Non-pigmented ciliary epithelial cell (primary cell): ENCODE measurements at places on chromosomes 2 and 18.
A peak's percentile ranks its signal among the peaks of the same experiment; 100 is the strongest.

GRCh38 chr18:36127836-36128529 lies 1.2 kb downstream of the SLC39A6 start:
- DNase-seq: no peak

GRCh38 chr2:232532419-232532818 lies 6.5 kb downstream of the CHRND start:
- no peak for DNase-seq

DNA sequence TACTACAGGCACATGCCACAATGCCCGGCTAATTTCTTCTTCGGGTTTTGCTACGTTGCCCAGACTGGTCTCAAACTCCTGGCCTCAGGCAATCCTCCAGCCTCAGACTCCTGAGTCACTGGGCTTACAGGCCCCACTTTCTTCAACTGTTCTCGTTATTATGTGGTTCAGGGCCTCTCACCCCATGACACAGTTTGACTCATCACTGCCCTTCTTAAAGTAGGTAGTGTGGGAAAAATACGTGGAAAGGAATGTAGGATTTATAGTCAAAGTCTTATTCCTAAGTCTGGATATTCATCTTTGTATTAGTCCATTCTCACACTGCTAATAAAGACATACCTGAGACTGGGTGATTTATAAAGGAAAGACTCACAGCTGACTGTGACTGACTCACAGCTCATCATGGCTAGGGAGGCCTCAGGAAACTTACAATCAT lies 19.4 kb downstream of the CENPA start:
- DNase-seq: peak; percentile 26

DNA sequence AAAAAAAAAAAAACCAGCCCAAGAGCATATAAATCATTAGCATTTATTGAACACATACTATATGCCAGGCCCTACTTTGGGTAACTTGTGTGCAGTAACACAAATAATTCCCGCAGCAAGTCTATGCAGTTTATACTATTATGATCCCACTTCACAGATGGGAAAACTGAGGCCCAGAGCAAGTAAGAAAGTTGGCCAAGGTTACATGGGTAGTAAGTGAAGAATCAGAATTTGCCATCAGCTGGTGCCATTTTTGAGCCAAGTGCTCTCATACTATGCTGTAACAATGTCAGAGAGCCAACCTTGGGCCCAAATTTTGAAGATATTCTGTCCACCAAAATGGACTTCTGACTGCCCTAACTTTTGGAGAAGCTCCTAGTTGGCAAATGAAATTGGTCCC lies 13.5 kb upstream of the PSD4 start:
- DNase-seq: no peak

GRCh38 chr18:4231260-4231659 lies 223.8 kb downstream of the DLGAP1 start:
- no peak for DNase-seq

DNA sequence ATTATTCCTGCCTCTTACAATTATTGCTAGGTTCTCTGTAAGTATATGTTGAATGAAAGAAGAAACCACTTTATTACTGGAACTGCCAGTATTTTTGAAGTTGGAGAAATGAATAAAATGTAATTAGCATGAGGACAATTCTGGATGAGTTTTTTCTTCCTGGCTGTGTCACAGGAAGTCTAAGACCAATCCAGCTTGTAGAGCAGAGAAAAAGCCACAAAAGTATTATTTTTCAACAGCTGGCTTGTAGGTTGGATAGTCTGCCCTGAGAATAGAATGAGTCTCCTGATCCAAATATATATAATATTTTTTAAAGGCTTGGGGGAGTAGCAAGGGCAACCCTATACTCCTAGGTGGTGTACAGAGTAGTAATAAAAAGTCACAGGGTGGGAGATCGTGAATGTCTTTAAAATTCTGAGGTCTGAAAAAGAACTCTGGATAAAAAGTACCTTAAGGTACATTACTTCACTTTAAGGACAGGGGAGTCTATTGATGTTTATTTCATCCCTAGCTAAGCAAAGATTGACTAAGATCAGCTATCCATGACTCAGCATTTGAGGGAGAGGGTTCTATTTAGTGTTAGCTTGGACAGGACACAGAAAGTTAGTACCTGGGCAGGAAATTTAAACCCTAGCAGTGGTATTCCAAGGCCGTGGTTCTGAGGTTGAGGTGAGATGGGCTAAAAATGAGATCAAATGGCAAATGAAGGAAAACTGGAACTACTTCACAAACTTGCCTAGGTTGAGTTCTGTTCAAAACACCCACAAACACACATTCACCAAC lies 31.7 kb downstream of the SLC40A1 start:
- DNase-seq: no peak

- no peak for DNase-seq
Observed at GRCh38 chr2:207867056-207867455, 97.3 kb upstream of the FZD5 start.

DNA sequence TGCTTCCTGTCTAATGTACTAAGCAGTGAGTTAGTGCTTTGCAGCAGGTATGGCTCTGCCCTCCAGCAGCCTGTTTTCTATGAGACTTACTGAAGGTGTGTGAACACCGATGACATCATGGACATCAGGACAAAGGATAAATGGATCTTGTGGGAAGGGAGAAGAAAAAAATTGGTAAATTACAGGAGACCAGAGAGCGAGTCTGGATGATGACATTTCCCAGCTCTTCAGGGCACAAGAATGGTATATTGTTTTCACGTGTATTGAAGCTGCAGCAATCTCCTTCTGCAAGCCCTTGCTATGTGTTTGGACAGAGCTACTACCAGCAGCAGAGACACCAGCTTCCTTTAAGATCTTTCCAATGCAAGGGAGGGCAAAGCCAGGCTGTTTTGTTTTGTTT lies 47.2 kb downstream of the DCC start:
- no peak for DNase-seq

DNA sequence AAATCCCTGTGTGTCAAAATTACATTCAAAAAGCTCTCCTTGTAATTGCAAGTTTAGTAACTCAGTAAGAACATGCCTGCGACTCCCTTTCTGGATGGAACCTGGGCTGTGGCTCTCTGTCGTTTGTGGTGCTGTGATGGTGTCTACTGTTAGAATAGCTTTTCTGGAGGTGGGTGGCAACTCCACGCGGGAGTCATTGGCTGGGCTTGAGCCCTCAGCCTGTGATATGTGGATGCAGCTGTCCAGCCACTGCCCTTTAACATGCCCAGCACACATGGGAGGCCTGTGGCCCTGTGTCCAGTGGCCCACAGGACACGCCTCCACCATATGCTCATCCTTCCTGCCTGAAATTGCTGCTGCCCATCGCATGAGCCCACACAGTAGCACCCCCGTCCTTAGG lies 124.2 kb downstream of the RNF144A start:
- no peak for DNase-seq

GRCh38 chr2:147366279-147366678 lies 478.6 kb upstream of the ACVR2A start:
- DNase-seq: no peak

DNA sequence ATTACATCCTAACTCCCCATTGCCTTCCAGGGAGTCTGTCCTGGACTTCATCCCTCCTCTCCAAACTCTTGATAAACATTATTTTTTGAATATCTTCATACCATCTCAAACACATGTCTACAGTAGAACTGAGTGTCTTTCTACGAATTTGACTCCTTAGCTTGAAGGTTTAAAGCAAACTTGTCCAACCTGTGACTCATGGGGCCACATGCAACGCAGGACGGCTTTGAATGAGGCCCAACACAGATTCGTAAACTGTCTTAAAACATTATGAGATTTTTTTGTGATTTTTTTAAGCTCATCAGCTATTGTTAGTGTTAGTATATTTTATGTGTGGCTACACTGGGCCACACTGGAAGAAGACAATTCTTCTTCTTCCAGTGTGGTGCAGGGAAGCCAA lies 98.1 kb downstream of the PARD3B start:
- DNase-seq: no peak

- peak; percentile 15 for DNase-seq
Observed at GRCh38 chr2:97730245-97730644, 16.9 kb downstream of the ZAP70 start.

- DNase-seq: no peak
Observed at GRCh38 chr18:61544178-61544577, 210.9 kb downstream of the CDH20 start.

DNA sequence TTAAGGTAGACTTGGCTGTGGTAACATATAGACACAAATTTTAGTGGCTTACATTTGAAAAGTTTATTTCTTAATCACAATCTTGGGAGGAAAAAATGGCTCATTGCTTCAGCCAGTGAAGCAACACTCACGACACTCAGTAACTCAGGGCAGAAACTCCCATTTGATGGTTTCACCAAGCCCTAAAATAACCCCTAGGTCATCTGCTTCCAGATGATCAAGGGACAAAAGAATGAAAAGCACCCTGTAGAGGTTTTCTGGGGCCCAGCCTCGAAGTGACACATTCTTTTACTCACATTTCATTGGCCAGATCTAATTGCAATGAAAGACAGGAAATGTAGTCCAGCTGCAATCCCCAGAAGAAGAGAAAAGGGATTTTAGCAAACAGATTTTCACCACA lies 275.9 kb downstream of the TMX3 start:
- no peak for DNase-seq

DNA sequence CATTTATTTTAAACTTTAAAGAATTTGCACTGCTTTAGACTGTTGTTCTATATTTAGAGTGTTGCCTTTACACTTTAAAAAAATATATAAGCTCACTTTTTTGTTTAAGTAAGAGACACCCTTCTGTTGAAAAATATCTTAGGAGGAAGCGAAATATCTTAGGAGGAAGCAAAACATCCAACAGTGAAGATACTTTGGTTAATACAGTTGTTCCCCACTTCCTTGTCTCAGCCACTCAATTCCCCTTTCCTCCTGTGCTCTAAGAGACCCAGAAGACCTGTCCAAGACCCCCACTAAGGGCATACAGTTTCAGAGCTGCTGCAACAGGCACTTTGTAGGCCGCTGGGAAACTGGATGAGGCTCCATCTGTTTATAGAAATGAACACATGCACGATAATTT lies 5.7 kb downstream of the SERPINB8 start:
- DNase-seq: no peak

- DNase-seq: no peak
Observed at GRCh38 chr2:209619782-209620181, 151.8 kb upstream of the UNC80 start.

DNA sequence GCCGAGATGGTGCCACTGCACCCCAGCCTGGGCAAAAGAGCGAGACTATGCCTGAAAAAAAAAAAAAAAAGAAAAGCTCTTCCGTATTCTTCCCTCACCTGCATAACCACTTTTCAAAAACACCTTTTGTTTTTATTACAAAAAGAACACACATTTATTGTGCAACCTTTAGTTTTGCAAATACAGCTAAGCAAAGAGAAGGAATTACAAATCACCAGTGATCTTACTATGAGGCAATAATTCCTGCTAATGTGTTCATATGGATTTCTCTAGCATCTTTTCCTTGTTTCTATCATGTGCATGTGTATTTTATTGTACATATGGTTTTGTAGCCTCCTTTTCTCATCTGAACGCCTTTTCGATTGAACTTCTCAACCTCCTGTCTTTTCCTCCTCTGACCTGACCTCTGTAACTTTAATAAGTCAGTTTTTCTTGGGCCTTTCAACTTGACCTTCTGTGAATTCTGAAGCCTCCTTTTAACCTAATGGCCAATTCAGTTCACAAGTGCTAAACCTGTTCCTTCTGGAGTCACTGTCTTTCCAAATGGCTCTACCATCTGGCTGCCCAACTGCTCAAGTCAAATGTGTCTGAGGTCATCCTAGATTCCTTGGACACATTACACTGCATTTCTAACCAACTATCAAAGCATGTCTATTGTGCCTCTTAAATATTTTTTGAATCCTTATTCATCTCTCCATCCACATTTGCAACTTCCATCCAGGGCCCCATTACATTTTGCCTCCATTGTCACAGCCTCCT lies 59.1 kb upstream of the DAPL1 start:
- no peak for DNase-seq

- DNase-seq: peak; percentile 85
Observed at GRCh38 chr2:109125593-109126500, 3.2 kb upstream of the SH3RF3 start.

DNA sequence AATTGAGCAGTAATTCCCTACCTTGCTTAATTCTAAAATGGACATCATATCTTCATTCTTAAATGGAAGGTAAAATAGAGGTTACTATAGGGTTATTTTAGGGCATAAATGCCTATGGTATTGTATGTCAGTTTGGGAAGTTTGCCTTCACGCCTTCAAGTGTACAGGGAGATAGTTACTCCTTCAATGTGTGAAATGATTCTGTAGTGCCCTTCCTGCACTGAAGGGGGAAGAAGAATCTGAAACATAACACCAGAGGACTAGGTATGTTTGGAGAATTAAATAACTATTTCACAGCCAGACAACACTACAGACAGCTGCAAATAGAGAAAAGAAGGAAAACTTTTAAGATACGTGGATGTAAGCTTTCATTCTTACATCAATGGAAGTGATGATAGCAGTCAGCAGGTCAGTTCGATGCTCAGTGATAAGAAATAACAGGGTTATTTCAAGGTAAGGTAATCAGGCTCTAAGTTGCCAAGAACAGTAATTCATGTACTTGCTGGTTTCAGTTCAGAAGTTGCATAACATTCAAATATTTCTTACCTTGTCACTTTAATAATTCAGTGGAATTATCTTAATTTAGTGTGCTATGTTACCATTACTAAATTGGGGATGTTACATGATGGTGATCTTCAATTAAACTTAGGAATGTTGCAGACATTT lies 4.0 kb downstream of the PKP4 start:
- DNase-seq: no peak

- no peak for DNase-seq
Observed at GRCh38 chr2:28640908-28641300, 110.7 kb upstream of the PPP1CB start.

- DNase-seq: no peak
Observed at GRCh38 chr2:197134206-197134605, 176.4 kb downstream of the ANKRD44 start.

GRCh38 chr2:38634684-38635083 lies 31.2 kb upstream of the GALM start:
- DNase-seq: no peak

DNA sequence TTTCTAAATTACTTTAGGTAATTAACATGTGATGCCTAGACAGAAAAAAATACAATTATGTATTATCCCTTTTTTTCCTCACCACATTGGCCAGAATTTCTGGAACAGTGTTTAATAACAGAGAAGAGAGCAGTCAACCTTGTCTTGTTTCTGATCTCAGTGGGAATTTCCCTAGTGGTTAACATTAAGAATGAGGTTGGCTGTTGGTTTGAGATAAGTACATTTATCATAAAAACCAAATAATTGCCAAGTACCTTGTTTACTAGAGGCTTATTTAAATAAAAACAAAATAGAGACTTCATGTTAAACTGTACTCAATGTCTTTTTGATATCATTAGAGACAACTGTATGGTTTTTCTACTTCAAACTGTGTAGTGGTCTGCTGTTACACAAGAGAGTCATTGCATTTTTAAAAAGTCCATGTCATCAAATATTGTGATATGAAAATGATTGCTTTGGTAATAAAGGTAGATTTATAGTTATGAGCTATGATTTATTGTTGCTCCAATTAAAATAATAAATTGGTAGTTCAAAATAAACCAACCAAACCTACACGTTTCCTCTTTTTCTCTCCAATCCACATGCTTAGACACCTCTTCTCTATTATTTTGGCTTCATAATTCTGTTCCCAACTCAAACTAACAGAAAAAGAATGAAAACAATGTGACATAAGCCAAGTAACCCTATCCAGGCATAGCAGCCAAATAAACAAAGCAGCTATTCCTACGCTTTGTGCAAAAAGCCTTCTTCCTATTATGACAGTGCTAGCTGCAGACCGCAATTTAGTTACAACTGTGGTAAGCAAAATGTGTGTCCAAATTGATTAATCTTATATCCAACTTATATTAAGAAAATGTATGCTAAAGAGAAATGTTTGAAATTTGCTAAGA lies 20.9 kb upstream of the TANK start:
- peak; percentile 58 for DNase-seq
